ENCODE measurements at places on chromosomes 7 and 10.

GRCh38 chr7:100007887-100008286, 7.5 kb upstream of the ZKSCAN1 start:
- no peak for DNase-seq

DNA sequence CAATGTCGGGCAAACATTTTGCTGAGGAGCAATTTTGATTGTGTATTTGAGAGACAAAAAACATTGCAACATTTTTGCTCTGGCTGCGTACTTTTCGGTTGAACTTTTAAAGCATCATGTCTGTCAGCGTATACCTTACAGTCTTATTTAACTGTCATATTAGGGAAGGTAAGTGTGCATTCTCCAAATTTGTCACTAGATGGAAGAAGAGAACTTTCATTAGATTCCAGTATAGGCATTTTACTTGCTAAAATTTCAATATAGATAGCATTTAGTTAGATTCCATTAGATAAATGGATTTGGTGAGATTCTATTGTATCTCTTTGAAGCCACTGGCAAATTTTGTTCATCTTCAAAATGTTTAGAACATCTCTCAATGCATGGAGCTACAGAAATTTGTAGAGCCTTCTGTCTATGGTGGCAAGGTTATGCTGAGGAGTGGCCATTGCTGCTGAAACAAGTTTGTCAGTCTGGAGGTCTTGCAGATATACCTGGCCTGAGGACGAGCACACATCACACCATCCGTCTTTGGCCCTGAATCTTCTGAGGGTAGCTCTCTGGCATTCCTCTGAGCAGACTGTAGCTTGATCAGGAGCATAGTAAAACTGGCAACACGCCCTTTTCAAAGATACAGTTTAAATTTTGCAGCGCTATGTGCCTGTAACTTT, 437.5 kb upstream of the MBL2 start:
- no peak for DNase-seq

DNA sequence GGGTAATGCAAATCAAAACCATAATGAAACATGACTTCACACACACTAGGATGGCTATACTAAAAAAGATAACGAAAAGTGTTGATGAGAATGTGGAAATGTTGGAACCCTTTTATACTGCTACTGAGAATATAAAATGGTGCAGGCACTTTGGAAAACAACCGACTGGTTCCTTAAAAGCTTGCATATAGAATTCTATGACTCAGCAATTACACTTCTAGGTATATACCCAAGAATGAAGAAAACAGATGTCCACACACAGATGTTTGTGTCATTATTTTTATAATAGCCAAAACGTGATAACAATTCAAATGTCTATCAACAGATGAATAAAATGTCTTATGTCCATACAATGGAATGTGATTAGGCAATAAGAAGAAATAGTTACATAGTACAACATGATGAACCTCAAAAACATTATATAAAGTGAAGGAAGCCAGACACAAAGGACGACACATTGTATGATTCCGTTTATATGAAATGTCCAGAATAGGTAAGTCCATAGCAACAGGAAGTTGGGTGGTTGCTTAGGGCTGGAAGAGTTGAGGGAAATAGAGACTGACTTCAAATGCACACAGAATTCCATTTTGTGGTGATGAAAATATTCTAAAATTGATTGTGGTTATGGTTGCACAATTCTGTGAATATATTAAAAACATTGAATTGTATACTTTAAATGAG, 148.3 kb upstream of the PHYHIPL start:
- no peak for DNase-seq

DNA sequence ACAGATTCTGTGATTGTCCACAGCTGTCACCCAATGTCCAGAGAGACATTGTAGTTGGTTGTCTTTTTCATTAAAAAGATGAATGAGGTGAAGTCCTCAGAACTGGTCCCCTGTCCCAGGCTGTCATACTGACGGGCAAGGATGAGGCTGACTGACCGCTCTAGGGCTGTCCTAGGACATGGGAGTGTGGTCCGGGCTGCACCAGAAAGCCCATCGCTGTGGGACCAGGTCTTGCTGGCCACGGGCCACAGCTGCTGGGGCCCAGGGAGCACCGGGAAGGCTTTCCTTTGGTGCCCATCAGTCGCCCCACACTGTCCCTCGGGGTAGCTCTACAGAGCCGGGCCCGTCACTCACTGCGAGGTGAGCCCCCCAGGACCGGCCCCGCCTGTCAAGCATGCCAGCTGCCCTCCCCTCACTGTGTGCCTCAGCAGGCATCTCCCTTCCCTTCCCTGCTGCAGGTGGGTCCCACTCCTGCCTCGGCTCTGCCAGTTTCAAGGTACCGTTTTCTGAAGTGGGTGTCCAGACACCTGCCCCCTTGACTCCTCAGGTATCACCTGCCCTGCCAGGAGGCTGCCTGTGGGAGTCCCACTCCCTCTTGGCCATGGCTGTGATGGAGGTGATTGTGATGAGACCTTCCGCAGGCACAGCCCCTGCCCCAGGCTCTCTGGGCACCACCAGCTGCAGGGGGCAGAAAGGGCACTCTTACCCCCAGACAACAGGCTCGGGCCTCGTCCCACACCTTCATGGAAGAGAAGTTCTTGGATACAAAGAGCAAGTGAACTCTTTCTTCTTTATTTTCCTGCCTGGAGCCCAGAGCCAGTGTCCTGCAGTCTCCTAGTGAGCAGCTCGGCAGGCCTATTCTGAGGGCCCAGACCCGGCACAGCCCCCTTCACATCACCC, 21.7 kb downstream of the LRRC27 start:
- no peak for DNase-seq

Data from stimulated activated CD4-positive, alpha-beta T cell treated with anti-CD3 and anti-CD28 coated beads, Interleukin-15, amount 100 ng/mL, for 1 hour (primary cell).